Hematopoietic multipotent progenitor cell treated with erythropoietin and hydrocortisone succinate and interleukin-3 and kit ligand, for 8 days (in vitro differentiated cells): ENCODE measurements at places on chromosomes 7 and 10.
A peak's percentile ranks its signal among the peaks of the same experiment; 100 is the strongest.

- DNase-seq: no peak
These were observed 975.8 kb upstream of the LRRTM3 start for GRCh38 chr10:65950075-65950474.

DNA sequence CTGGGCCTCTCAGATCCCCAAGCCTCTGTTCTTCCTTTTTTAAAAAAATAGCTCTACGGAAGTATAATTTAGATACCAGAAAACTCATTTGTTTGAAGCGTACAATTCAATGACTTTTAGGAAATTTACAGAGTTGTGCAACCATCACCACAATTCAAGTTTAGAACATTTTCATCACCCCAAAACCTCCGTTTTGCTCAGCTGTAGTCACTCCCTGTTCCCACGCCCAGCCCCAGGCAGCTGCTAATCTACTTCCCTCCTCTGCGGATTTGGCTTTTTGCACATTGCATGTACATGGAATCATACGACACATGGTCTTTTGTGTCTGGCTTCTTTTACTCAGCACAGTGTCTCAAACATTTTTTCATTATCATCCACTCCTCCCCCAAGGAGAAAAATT is 229.2 kb downstream of the TCF7L2 start:
- DNase-seq: no peak

GRCh38 chr10:114957122-114957521 is 19.1 kb downstream of the TRUB1 start:
- no peak for DNase-seq

DNA sequence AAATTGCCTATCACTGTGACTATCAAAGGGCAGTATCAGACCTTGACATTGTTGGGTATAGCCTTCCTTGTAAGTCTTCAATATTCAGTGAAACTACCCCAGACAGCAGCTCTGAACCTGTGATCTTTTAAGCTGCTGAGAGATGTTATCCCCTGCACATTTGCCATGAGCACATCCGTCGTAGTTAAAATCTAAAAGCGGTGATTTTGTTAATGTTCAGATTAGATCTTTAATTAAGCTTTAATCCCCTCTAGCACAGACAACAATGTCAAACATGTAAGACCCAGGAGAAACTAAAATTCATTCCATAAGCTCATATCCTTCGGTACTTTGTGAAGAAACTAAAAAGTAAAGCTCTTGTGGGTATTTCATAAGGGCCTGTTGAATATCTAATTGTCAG is 105.8 kb downstream of the MALRD1 start:
- no peak for DNase-seq

GRCh38 chr7:152132812-152133211 is 107.3 kb downstream of the GALNT11 start:
- no peak for DNase-seq

DNA sequence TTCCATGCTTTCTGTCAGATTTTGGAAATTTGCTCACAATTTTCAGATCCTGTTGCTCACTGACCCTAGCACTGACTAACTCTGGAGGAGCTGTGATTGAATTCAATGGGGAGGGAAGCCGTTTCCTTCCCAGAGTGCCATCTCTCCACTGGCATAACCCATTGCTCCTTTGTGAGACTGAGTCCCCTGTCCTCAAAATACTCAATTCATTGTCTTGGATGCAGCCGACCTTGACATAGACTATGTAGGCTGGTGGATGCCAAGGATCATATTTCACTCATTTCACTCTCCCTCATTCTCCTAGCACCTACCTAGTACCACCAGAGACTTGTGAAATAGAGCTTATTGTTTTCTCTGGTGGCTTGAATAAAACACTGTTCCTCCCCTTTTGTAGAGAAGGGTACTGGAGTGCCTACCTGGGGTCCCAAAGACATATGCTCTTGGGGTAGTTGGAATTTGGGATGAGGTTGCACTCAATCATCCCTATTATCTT is 511.3 kb upstream of the ZMIZ1 start:
- DNase-seq: no peak

DNA sequence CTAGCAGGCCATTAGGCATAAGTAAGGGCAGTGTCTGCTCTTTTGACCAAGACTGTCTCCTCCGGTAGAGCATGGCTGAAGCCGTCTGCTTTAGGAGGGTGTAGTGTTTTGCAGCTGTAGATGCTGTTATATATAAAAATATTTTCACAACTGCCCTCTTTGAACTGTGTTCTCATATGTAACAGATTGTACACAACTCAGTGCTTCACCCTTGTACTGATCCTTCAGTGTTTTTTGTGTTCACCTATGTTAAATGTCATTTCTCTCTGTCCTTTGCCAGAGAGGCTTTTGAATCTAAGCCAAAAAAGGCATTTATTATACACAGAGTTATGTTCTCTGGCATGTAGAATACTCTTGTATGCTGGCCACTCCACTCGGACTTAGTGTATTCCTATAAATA is 135.5 kb downstream of the BICC1 start:
- DNase-seq: no peak

DNA sequence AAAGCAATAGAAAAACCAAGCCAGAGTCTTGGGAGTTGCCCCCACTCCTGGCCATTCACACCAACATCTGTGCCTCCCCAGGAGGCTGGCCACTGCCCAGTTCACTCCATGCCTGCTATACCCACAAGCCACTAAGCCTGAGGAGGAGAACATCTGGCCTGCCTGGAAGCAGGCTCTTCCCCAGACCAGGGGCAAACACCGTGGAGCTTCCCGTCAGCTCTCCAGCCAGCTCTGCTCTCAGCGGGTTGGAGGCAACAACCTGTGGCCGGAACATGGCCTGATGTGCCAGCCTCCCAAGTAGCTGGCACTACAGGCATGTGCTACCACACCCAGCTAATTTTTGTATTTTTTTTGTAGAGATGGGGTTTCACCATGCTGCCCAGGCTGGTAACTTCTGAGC is 9.1 kb upstream of the PTPRN2 start:
- no peak for DNase-seq

DNA sequence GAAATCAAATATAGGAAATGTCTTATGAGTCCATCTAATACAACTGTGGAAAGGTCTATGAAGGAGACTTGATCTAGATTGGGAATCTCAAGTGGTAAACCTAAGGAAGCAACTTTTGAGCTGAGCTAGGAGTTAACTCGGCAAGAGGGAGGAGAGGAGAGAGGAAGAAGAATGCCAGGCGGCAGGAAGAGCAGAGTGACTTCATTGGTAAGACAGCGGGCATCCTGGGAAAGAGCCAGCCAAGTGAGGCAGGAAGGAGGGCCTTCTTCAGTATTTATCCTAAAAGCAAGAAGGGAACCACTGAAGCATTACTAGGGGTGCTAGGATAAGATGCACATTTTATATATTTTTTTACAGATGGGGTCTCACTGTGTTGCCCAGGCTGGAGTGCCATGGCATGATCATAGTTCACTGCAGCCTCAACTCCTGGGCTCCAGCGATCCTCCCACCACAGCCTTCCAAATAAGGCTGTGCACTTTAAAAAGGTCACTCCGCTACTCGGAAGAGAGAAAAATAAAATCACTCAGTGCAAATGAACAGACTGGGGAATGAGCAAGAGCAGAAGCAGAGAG is 2.0 kb downstream of the BCL7B start:
- DNase-seq: no peak

GRCh38 chr10:123135415-123136141 is at the start of gene HMX3:
TSS of gene HMX3 (plus strand) at chr10:123135970. CDS start at chr10:123136051, 81 bp downstream.
- no peak for DNase-seq

- DNase-seq: no peak
These were observed 294.1 kb upstream of the CSTF2T start for GRCh38 chr10:51993475-51993874.

GRCh38 chr10:131655101-131655849 is 245.5 kb upstream of the PPP2R2D start:
- no peak for DNase-seq

- DNase-seq: no peak
These were observed 86.6 kb downstream of the AHCYL2 start for GRCh38 chr7:129311429-129311828.

DNA sequence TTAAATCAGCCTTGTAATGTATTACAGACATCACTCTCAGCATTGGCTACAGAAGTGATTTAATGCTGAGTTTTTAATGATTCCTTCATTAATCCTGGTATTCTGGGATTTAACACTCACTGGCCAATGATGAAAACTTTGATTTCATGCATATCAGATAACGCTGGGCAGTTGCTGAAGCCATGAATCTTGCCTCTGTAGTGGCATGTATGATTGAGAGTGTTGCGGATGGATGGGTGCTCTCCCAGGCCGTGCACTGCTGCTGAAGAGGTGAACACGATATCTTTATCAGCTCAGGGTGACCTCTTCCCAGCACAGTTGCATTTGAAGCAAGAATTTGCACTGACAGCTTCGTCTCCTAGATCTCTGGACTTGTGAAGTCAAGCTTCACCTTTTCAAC is 168.7 kb downstream of the LRRC4 start:
- DNase-seq: no peak

GRCh38 chr10:121647401-121647800 is 49.2 kb upstream of the FGFR2 start:
- no peak for DNase-seq

GRCh38 chr7:150450491-150451001 is at the start of gene GIMAP8:
TSS of gene GIMAP8 (plus strand) at chr7:150450630. CDS start at chr7:150466699, 16,069 bp downstream.
- DNase-seq: no peak

GRCh38 chr7:55097100-55097499 is 78.3 kb downstream of the EGFR start:
- DNase-seq: no peak

DNA sequence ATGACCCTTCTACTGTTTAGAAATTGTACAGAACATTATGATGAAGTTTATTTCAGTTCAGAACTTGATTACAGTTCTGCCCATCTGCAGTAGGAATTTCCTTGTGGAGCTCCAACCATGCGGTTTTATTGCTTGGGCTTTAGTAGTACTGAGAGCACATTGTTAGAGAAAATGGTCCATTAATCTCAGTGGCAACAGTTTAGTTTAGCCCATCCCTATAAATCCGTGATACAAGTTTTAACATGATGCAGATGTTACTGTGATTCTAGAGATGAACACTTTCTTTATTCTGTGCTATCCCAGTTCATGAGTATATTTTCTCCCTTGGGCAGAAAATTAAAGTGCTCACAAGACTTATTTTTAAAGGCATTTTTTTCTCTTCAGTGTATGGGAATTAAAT is 84.8 kb upstream of the FZD8 start:
- no peak for DNase-seq

DNA sequence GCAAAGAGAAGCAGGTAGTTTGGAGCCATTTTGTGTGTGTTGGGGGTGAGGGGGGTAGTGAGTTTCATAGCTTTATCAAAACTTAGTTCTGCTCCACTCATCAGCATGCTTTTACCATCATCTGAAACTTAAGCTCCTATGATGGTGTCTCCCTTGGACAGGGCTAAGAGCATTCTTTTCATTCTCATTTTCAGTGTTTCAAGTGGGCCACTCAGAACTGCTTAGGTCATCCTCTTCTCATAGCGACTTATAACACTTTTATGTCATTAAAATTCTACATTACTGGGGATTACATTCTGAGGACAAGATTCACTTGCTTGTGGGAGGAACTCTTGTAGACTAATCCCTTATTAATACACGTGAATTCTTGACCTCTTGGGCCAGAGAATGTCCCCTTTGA is 649.4 kb downstream of the SUGCT start:
- no peak for DNase-seq

GRCh38 chr10:2978111-2978510 is 89.2 kb upstream of the PFKP start:
- peak; percentile 40 for DNase-seq

GRCh38 chr7:134809616-134810015 is 30.2 kb downstream of the CALD1 start:
- no peak for DNase-seq

DNA sequence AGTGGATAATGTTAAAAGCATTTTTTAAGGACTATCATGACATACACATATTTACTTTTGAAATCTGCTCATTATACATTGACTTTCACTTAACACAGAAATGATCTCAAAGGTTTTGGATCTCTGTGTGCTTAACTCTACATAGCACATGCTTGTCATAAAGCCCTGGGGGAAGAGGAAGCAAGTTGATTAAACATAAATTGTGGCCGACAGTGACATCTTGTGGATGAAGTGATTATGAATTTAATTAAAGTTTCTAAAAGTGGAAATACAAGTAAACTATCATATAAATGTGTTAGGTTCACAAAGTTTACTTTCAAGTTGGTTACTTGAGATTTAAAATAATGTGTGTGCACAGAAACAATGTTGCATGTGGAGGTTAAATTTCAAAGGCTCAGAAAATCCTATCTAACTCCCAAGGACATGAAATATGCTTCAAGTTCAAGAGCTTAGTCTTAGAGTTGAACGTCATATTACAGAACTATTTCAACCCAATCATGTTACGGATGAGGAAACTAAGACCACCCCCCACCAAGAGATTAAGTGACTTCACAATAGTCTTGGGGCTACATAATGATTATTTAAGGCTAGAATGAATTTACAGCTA is 1247.8 kb downstream of the GATA3 start:
- peak; percentile 69 for DNase-seq

DNA sequence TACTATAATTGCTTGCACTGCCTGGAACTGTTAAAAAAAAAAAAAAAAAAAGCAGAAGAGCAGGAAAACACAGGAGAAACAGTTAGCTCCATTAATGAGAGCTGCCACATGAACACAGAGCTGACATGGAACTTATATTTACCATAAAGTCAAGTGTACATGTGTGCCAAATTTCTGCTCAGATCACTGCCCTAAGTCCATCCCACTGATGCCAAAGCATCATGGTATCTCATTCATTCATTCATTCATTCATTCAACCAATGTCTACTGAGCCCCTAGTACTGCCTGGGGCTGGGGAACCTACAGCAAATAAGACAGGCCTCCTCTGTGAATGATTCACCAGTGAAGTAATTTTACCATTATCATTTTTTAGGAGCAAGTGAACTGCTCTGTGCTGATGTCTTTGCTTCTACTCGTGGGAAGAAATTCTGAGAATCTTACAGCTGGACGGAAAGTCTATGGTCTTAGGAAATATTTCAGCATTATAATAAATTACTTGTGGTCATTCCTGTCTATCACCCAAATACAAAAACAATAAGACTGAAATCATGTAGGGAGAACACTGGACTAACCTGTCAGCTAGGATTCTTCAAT is 58.8 kb upstream of the ABLIM1 start:
- DNase-seq: no peak

- no peak for DNase-seq
These were observed 132.0 kb downstream of the LCOR start for GRCh38 chr10:96964131-96964530.

DNA sequence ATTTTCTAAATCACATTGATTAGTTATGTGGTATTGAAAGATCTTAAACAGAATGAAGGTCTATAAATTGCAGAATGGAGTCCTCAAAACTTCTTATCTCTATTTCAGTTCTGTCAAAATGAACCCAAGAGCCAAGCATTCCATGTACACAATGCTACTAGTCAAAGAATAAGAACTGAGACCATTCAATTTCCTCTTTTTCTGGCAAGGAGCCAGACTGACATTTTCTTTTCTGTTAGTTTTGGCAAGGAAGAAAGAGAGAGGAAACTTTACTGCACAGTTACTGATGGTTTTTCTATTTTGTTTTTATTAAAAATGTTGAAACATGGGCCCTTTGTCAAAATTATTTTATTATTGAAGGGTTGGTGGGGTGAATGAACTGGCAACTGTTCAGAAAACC is 181.8 kb upstream of the FERD3L start:
- no peak for DNase-seq
